Activated CD4-positive, alpha-beta T cell treated with anti-CD3 and anti-CD28 coated beads, Interleukin-10, Interleukin-2, amounts not matched to agents 100 ng/mL and 50 ng/mL, durations not matched to agents 16 hours and 8 hours (primary cell): ENCODE measurements at places on chromosomes 7 and 10.

DNA sequence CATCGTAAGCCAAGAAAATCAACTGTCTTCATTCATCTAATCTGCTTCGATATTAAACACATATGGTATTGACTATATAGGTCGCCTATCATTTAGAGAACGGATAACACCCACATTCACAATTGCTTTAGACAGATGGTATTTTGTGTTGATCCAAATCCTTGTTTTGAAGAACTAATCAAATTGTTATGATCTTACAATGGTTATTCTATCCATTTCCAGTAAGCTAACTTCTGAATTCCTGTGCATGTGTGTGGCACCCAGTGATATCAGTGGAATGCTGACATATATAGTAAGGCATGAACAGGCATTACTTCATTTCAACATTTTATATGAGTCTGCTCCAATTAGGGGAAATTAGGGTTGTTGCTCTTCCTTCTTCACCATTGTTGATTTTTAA, 98.8 kb downstream of the SEMA3E start:
- DNase-seq, result no peak

DNA sequence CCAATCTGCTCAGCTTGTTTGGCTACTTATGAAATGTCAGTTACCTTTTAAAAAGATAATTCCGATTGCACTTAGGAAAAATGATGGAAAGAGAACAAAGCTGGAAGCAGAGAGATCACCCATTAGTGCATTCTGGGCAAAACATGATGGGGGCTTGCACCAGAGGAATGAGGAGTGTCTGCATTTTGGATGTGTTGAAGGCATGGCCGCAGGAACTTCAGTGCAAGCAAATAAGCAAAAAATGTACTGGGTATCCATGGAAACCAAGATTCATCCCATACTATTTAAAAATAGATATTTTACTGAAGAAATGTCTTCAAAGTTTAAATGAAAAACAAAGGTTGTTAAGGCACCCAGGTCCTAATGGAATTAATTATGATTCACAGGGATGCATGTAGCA, 655.0 kb downstream of the POM121L12 start:
- no peak for DNase-seq

GRCh38 chr7:78383096-78383880, 584.7 kb downstream of the PHTF2 start:
- no peak for DNase-seq

GRCh38 chr10:117131376-117132327, 6.4 kb downstream of the VAX1 start:
- no peak for DNase-seq

DNA sequence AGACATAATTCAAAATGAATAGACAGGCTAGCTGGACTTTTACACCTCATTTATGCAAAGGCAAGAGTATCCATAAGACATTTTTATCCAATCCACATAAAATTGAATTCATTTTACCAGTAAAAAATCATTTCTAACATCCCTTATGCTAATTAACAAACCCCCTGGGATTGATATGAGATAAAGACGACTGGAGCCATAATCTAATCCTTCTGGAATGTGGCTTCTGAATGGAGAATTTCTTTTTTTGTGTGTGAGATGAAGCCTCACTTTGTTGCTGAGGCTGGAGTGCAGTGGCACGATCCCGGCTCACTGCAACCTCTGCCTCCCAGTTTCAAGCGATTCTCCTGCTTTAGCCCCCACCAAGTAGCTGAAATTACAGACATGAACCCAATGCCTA, 90.4 kb downstream of the AKR1D1 start:
- no peak for DNase-seq

- no peak for DNase-seq
These were observed 38.7 kb upstream of the PPP1R17 start for GRCh38 chr7:31648288-31648687.

- no peak for DNase-seq
These were observed 66.2 kb upstream of the PDGFA start for GRCh38 chr7:585873-586272.

DNA sequence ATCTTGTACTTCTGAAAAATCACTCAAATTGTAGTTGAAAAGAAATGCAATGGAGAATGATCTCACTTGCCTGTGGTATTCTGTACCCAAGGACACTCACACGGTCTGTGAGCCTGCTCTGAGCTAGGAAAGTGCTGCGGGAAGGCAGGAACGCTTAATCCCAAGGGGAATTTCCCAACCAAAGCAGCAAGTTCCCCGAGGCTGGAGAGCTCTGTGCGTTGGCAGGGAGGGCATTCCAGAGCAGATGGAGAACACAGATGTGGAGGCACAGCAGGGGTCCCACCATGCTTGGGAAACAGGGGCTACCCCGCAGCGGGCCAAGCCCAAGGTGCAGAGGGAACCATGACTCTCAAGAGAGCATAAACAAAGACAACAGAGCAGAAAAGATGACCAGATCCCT, 13.6 kb downstream of the SVIL start:
- no peak for DNase-seq

DNA sequence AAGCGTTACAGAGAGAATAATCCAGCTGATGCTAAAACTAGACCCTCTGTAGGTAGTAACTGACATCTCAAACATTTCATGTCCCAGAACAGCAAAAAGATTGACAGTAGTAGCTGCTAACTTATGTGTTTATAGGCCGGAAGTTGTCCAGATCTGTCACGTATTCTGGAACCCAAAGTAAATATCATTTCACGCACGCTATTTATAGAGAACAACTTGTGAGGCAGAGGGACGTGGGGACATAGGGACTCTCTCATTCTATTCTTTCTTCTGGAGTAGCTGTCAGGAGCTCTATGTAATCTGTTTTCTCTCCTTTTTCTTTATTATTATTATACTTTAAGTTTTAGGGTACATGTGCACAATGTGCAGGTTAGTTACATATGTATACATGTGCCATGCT, 22.3 kb downstream of the AGK start:
- DNase-seq, result no peak

DNA sequence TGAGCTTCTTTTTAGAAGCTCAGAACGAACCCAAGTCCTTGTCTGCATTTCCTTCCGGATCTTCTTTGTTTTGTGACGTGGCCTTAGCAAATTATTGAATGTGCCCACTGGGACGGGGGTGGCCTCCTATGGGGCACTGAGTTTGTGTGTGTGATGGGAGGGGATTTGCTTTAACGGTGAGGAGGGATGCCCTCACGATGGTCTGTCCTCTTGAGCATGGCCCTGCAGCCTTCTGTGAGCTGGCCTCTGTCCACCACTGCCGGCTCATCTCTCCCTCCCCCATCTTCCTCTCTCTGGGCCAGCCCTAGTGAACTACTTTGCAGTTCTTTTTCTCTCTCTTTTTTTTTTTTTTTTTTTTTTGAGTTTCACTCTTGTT, 62.9 kb upstream of the MKRN1 start:
- DNase-seq, result no peak

DNA sequence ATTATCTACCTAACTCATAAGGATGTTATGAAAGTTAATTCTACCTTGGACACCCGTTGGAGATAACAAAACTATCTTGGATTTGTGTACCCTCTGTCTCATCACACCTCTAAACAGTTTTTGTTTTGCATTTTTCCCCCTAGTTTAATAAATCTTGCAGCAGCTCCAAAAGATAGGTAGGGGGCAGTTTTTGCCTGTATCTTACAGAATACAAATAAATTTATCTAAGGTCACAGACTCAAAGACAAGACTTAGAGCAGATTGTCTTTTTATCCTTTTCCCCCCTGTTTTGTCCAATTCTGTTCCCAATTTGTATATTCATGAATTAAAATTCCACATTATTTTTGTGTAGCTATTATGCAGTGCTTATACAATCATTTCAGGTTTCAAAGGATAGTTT, 5.0 kb upstream of the SORCS1 start:
- DNase-seq, result no peak

GRCh38 chr7:129110258-129110981, 34.1 kb upstream of the TSPAN33 start:
- no peak for DNase-seq
